ENCODE measurements at places on chromosomes 4 and X.

DNA sequence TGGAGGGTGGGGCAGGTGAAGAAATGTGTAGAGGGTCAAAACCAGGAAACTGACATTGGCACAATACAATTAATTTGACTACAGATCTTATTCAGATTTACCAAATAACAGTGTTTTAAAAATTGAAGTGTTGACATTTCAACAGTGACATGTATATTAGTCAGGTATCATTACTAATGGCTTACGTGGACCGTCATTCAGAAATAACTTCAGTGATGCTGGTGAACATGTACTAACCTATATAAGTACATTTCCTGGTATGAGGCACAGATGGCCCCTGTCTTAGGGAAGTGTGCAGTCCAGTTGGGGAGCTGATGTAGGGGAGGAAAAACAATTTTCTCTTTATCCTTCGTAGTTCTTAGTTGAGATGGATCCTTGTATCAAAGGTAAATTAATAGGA is 22.3 kb upstream of the MAOA start:
- no peak for ATAC-seq

DNA sequence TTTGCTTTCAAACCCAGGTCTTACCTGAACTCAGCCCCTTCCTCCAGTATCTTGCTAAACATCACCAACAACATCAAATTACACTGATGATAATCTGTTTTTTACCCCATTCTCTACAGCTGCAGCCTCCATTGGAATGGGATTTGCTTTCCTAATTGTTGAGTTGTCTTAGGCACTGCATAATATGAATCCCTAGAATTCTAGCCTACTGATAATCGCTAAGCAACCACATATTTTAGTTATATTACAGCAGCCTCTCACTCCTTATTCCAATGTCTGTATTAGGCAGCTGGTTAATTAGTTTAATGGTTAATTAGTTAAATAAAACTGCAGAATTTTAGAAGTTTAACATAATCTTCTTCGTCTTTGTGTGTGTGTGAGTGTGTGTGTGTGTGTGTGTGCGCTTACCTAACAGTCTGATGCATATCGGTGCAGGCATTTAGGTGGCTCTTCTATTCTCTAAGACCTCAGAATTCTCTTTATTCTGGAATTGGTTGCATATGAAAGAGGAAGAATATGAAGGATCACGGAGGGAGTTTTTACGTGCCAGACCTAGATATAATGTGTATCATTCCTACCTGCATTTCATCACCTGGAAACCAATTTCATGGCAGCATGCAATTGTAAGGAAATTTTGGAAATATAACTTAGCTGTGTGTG is 5.3 kb upstream of the COMMD8 start:
- ATAC-seq, result peak; percentile 69

GRCh38 chr4:107210450-107211239 is 174.5 kb upstream of the DKK2 start:
- ATAC-seq, result no peak

- ATAC-seq, result peak; percentile 24
These were observed 152.3 kb downstream of the AMELX start for GRCh38 chrX:11445540-11445939.

GRCh38 chrX:155246748-155247147 is 17.5 kb downstream of the RAB39B start:
- ATAC-seq, result no peak

DNA sequence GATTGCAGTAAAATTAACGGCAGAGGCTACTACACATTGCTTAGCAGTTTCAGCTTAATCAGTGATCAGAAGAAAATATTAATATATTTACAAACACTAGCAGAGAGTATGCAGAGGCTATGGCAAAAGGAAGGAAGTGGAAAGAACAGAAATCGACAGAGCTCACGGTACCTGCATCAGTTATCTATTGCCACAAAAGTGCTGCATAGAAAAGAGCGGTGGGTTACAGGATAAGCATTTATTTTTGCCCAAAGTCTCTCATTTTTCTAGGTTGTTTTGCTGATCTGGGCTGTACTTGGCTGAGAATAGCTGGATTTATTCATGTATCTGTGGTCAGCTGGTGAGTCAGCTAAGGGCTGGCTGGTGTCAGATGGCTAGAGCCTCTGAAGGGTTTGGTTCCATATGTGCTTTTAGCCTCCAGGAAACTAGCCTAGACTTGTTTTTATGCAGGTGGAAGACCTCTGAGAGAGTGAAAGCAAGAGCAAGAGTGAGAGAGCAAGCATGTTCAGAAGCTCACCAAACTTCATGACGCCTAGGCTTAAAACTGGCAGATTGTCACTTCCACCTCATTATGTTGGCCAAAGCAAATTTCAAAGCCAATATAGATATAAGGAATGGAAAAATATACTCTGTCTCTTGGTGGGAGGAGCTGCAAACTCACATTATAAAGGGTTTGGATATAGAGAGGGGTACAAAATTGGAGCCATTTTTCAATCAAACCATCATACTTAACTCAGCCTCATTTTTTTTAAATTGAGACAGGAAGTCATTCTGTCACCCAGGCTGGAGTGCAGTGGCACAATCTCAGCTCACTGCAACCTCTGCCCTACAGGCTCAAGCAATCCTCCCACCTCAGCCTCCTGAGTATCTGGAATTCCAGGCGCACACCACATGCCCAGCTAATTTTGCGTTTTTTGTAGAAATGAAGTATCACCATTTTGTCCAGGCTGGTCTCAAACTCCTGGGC is 153.2 kb upstream of the RPL34 start:
- ATAC-seq, result peak; percentile 87

GRCh38 chrX:72254816-72255215 is 16.0 kb upstream of the ERCC6L start:
- ATAC-seq, result no peak

DNA sequence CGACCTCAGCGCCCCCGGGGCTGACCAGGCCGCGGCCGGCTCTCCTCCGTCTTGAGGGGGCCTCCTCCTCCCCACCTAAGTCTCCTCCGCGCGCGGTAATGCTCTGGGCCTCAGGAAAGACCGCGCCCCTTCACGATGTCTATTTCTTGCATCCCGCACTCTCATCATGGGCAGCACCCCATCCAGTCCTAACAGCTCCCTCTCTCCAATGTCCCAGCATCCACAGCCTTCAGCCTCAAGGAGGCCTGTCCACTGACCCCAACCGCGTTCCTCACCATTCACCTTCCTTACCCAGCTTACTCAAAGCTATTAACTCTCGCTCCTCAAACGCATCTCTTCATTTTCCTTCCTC is 77.5 kb downstream of the MAGED4 start:
- peak; percentile 23 for ATAC-seq

- ATAC-seq, result no peak
These were observed 10.9 kb downstream of the RTL5 start for GRCh38 chrX:72120837-72121236.

- ATAC-seq, result no peak
These were observed 93.0 kb downstream of the HDAC8 start for GRCh38 chrX:72479324-72480274.

All from SK-N-SH treated with all-trans-retinoic acid at 6 μM for 48 hours (cell line).